ENCODE measurements at places on chromosomes 6 and 20. TPM values are rescaled to one million over a fixed set of nuclear protein-coding genes. Genes with fewer than 3 reads are reported as not detected.

HLA-DRB5 gene
- total RNA-seq, result 1.7 TPM

THBS2 gene
- total RNA-seq, result 16.2 TPM

ZSCAN9 gene
- 10.1 TPM for total RNA-seq

ACTR5 gene
- total RNA-seq, result 2.8 TPM

CCM2L gene
- 8.1 TPM for total RNA-seq

XPO5 gene
- 11.8 TPM for total RNA-seq

BAG2 gene
- 12.3 TPM for total RNA-seq

FRK gene
- 6.3 TPM for total RNA-seq

CHMP4B gene
- 57.0 TPM for total RNA-seq

TTBK1 gene
- 0.15 TPM for total RNA-seq

KIF25 gene
- total RNA-seq, result not detected

CST2 gene
- total RNA-seq, result not detected

RNF182 gene
- 0.83 TPM for total RNA-seq

XKR7 gene
- total RNA-seq, result not detected

AGPAT4 gene
- total RNA-seq, result 2.3 TPM

E2F1 gene
- total RNA-seq, result 0.33 TPM

SPEF1 gene
- 0.31 TPM for total RNA-seq

LAMA5 gene
- 69.4 TPM for total RNA-seq

RSPO3 gene
- 0.75 TPM for total RNA-seq

UCKL1 gene
- 27.6 TPM for total RNA-seq

PPP1R14C gene
- total RNA-seq, result 130 TPM

VSTM2L gene
- total RNA-seq, result 303 TPM

FUT9 gene
- not detected for total RNA-seq

SYNGAP1 gene
- total RNA-seq, result 3.6 TPM

Measured in right atrium auricular region (tissue), 2 donors.